GM19239 (cell line): ENCODE measurements at places on chromosomes 3 and 15.

GRCh38 chr3:128489674-128489926, 3.4 kb downstream of the GATA2 start:
- DNase-seq: no peak

- DNase-seq: no peak
Measured at GRCh38 chr15:96171853-96172296, 158.6 kb upstream of the NR2F2 start.

GRCh38 chr3:139261754-139262586, 81.8 kb upstream of the MRPS22 start:
- no peak for DNase-seq

DNA sequence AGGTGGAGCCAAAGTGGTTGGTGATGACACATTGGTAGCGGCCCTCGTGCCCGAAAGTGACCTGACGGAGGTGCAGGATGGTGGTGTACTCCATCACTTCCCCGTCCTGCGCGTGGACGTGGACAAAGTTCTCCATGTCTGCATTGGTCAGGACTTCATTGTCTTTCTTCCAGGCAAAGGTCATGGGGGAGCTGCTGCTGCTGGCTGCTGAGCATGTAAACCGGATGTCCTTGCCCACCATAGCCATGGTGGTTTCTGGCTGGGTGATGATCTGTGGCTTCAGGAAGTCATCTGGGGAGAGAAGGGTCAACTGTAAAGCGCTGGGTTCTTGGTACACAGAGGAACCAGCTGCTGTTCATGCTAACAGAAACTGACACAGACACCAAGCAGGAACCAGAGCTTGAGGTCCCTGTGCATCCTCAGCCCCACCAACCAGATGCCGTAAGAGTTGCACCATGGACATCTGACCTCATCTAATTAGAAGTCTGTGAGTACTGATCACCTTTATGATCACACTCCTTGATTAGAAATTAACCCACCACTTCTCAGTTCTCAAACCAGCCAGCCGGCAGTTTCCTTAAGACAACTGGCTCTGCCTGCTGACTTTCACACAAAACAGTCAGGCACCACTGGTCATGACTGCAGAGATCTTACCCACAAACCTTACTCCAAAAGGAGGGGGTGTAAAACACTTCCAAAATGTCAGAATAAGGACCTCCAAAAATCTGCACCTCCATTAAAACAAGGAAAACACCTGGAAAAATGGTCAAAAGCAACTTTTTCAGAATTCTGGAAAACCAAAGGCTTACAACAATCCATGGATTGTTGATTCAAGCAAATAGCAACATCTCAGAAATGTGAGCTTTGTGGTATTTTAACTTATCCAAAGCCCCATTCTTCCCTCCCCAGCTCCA, 114.6 kb downstream of the LRIG1 start:
- DNase-seq: peak; percentile 72

GRCh38 chr15:31271224-31271635, 55.4 kb upstream of the KLF13 start:
- DNase-seq: no peak

DNA sequence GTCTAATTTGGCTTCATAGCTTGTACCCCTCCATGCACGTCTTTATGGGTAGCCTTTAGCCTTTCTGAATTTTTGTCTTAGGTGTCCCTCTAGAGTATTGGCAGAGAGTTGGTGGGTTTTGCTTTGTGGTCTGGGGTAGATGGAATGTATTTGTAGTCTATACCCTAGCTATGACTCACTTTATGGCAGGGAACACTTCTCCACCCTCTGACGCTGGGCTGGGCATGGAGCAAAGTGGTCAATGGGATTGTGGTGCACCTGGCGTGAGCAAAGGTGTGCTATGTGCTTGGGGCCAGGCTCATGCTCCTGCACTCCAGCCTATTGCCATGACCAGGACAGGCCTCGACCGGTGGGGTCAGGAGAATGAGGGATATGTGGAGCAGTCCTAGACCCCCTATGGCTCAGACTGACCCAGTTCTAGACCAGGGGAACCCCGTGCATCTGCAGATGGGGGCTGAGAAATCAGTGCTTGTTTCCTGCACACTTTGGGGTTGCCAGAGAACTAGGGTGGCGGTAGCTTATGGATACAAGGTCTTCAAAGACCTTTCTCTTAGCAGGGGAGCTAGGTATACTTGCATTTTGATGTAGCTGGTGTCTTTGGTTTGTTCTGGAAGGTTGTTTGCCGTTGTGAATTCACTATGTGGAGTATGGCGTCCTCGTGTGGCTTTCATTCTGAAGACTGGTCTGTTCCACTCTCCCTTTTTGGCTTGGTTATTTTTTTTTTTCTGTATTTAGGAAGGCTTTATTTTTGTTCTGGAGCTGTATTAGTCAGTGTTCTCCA, 49.4 kb upstream of the RPL32 start:
- no peak for DNase-seq

DNA sequence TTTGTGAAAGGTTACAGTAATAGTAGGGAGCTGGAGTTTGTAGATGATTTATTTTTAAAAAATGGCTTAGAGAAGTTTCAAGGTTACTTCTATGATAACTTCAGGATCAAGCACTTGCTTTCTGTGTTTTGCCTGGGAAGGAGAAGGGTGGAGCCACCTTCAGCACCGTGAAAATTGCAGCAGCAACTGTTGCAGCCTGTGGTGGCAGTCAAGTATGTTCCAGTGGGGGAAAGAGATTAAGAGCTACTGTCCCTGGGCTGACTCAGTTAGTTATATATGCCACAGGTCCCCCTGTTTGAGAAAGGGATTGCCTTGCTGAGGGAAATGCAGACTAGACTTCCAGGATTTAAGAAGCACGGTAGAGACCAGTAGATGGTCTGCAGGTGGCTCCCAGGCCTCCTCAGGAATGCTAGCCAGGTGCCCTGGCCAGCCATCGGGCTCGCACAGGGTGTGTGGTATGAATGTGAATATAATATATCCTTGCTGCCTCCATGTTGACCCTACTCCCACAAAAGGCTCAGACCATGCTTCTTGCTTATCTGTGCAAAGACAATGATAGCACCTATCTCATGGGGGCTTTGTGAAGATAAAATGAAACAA, 389.5 kb downstream of the CACNA2D3 start:
- no peak for DNase-seq

- no peak for DNase-seq
Measured at GRCh38 chr15:80891006-80891405, 98.6 kb downstream of the MESD start.
